Effector CD4-positive, alpha-beta T cell (primary cell): ENCODE measurements at places on chromosomes 6 and 20.

- no peak for DNase-seq
Measured at GRCh38 chr20:60101201-60101890, 143.1 kb downstream of the CDH26 start.

DNA sequence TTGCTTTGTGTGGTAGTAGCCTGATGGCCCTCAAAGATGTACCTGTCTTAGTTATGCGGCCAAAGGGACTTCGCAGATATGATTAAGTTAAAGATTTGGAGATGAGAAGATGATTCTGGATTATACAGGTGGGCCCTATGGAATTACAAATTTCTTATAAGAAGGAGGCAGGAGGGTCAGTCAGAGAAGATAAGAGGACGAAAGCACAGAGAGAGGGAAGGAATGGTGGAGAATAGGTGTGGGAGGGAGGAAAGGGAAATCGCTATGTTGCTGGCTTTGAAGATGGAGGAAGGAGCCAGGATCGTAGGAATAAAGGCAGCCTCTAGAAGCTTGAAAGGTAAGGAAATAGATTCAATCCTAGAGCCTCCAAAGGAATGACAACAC is 1.2 kb upstream of the TSPYL1 start:
- no peak for DNase-seq

- DNase-seq = no peak
Measured at GRCh38 chr20:9408422-9409300, 105.7 kb upstream of the LAMP5 start.

DNA sequence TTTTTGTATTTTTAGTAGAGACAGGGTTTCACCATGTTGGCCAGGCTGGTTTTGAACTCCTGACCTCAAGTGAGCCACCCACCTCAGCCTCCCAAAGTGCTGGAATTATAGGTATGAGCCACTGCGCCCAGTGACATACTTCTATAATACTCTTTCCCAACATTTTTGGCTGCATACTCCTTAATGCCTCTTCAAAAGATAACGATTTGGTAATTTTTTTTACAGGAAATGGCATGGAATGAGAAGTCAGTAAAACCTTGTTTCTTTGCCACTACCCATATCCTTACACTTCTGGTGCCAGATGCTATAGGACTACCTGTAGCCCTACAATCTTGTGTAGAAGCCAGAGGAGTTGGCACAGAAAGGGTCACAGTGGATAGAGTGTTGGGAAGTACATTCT is 41.4 kb upstream of the SGK1 start:
- no peak for DNase-seq

DNA sequence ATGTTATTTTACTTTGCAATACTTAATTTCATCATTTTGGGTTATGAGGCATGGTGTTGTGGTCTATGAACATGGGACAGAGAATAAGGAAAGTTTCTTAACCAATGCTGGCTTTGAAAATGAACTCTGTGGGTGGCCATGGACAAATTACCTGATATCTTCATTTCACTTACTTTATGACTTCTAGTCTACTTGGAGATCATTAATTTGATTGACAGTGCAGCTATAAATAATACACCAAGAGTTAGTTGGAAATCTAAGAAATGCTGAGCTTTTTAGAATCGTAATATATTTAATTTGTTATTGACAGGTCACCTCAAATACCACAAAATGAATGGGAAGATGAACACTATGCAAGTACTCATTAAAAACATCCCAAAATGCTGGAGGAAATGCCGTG is 140.4 kb downstream of the CENPW start:
- no peak for DNase-seq

- DNase-seq = no peak
Measured at GRCh38 chr6:142510211-142510610, 208.4 kb downstream of the ADGRG6 start.
